T-helper 17 cell (primary cell): ENCODE measurements at places on chromosomes 1 and 21. TPM values are rescaled to one million over a fixed set of nuclear protein-coding genes. Genes with fewer than 3 reads are reported as not detected.

GRCh38 chr1:55848906-55849305, 633.7 kb upstream of the USP24 start:
- H3K36me3 ChIP-seq = no peaks in the 10 kb centered on the region
- DNase-seq = no peak
- H3K27me3 ChIP-seq = peaks cover 5% of the 10 kb centered on the region
- H3K4me1 ChIP-seq = no peaks in the 10 kb centered on the region
- H3K4me3 ChIP-seq = no peak overlapping the region

- H3K27ac ChIP-seq = no peak overlapping the region
- H3K4me1 ChIP-seq = no peaks in the 10 kb centered on the region
- H3K4me3 ChIP-seq = no peak overlapping the region
- no peak for DNase-seq
- peaks cover 39% of the 10 kb centered on the region for H3K27me3 ChIP-seq
These were observed 64.0 kb downstream of the PRRX1 start for GRCh38 chr1:170727963-170728362.

- no peak overlapping the region for H3K27ac ChIP-seq
- no peak for DNase-seq
- peaks cover 7% of the 10 kb centered on the region for H3K36me3 ChIP-seq
- no peak overlapping the region for H3K4me3 ChIP-seq
- no peaks in the 10 kb centered on the region for H3K27me3 ChIP-seq
These were observed 31.1 kb downstream of the GNAI3 start for GRCh38 chr1:109579491-109579890.

- H3K27ac ChIP-seq = no peak overlapping the region
- H3K4me3 ChIP-seq = no peak overlapping the region
- no peak for DNase-seq
- H3K36me3 ChIP-seq = no peaks in the 10 kb centered on the region
- H3K27me3 ChIP-seq = no peaks in the 10 kb centered on the region
These were observed 692.9 kb downstream of the USP25 start for GRCh38 chr21:16422702-16423101.

- H3K36me3 ChIP-seq = no peaks in the 10 kb centered on the region
- no peak overlapping the region for H3K27ac ChIP-seq
- H3K4me1 ChIP-seq = no peaks in the 10 kb centered on the region
- H3K4me3 ChIP-seq = no peak overlapping the region
These were observed 1246.3 kb downstream of the NCAM2 start for GRCh38 chr21:22244516-22244915.

DNA sequence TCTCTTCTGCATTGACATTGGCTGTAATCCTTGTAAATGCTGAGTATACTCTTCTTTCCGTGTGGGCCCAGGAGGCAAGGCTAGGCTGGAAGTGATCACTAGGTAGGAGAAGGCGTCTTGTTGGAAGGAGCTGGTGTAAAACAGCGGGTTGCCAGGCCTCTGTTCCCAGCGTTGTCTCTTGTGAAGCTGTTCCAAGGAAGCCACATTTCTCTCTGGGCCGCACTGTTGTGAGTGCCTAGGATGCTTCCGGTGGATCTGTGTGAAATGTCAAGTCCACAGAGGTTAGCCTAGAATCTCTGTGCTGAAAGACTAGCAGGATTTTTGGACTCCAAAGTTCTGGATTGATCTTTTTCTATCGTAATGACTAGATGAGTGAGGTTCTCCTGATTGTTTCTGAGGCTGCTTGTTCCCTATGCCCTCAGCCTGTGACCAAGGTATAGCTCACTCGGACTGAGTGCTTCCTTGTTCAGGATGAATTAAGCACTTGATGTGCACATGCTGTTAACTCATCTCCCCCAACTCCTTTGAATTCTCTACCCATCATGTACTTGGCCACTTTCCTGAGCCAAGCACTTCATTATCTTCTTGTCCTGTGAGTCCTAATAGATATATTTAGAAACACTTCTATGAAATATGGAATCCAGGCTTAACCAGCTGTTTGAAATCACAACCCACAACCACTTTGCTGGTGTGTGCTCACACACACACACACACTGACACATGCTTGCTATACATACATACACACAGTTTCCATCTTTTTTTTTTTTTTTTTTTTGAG, 63.3 kb downstream of the PBX1 start:
- H3K27me3 ChIP-seq = no peaks in the 10 kb centered on the region
- no peak for DNase-seq
- no peak overlapping the region for H3K4me3 ChIP-seq
- no peak overlapping the region for H3K27ac ChIP-seq

- no peak for DNase-seq
- H3K4me3 ChIP-seq = no peak overlapping the region
- no peaks in the 10 kb centered on the region for H3K27me3 ChIP-seq
These were observed 18.1 kb downstream of the KHDRBS1 start for GRCh38 chr1:32031578-32032274.

DNA sequence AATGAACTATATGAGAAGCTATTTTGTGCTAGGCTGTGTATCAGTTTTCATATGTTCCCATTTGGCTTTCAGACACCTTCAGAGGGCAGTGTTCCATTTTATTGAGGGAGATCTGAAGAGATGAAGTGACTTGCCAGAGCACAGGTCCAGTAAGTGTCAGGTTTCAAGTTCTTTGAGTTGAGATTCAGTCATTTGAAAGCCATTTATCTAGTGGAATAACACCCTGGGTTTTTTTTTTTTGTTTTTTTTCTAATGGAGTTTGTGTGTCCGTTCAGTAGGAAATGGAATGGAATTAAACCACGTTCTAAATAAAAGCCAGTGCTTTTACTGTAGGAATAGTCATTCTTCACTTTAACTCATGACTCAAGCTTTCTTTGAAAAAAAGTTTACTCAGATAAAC, 652.9 kb upstream of the USP24 start:
- H3K27me3 ChIP-seq = no peaks in the 10 kb centered on the region
- no peak overlapping the region for H3K4me3 ChIP-seq
- H3K36me3 ChIP-seq = no peaks in the 10 kb centered on the region

FGR gene
- total RNA-seq = 12.6 TPM

CFHR2 gene
- not detected for total RNA-seq

DNA sequence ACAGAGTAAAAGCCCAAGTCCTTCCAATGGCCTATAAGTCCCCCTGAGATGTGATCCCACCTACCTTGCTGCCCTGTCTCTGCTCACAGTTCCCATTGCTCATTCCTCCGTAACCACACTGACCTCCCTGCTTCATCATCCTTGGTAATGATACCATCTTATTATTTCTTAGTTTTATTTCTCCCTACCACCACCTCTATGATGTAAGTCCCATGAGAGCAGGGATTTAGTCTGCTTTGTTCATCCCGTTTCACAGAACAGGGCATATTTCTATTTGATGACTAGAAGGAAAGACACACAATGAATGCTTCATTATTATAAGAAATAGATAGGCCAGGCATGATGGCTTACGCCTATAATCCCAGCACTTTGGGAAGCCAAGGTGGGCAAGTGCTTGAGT, 22.5 kb downstream of the NIBAN1 start:
- DNase-seq = no peak
- peaks cover 6% of the 10 kb centered on the region for H3K36me3 ChIP-seq
- peaks cover 38% of the 10 kb centered on the region for H3K4me1 ChIP-seq
- H3K4me3 ChIP-seq = no peak overlapping the region
- peak overlapping the region; percentile 27 for H3K27ac ChIP-seq
- no peaks in the 10 kb centered on the region for H3K27me3 ChIP-seq

AGBL4 gene
- total RNA-seq = not detected

DNA sequence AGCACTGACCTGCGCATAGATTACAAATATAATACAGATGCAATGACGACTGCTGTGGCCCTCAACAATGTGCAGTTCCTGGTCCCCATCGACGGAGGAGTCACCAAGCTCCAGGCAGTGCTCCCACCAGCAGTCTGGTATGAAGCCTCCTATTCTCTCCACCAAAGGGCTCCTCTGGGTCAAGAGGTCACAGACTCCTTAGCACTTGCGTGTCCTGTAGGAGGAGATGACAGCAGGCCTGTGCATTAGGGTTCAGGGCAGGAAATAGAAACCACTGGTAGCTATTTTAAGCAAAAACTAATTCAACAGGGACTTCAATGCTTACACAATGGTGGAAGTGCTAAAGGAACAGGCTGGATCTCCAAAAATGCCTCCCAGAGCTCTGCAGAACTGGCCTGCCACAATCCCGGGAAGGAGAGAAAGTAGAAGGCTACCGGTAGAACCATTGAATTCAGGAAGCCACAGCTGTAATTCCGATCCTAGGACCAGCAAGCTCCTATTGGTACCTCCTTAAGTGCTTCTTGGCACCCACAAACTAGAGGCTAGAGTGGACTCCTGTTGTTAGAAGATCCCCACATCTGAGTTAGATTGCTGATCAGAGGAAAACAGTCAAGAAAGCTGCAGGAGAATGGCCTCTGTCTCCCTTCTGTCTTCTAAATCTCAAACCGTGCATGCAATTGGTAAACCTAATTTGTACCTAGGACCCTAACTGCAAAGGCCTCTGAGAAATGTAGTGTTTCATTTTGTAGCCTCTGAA, 12.7 kb upstream of the DYNLT5 start:
- no peak for DNase-seq
- H3K4me1 ChIP-seq = no peaks in the 10 kb centered on the region
- H3K27me3 ChIP-seq = no peaks in the 10 kb centered on the region
- H3K27ac ChIP-seq = no peak overlapping the region

DNA sequence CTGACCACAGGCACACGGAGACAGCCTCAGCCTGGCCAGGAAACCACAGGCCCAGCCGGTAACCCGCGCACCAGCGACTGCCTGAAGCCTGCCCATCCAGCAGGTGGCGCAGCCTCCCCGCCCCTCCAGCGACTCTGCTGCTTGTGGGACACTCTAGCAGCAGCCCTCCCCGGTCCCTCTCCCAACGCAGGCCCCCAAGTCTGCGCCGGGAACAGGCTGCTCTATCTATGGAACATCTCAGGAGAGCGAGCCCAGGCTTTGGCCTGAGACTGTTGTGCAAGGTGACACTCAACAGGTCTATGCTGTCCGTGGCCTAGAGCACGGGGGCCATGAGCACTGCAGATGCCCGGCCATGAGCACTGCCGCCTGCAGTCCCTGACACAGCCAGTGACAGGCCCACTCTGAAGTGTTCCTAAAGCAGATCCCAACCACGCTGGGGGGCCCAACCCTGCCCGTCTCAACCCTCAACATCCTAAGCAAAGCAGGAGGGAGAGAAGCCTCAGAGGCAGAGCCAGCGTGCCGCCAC, 28.4 kb downstream of the WDR4 start:
- H3K27ac ChIP-seq = no peak overlapping the region
- H3K4me1 ChIP-seq = peaks cover 5% of the 10 kb centered on the region
- H3K36me3 ChIP-seq = peaks cover 4% of the 10 kb centered on the region
- H3K4me3 ChIP-seq = no peak overlapping the region
- no peaks in the 10 kb centered on the region for H3K27me3 ChIP-seq

KRTAP7-1 gene
- total RNA-seq = not detected

OR2L5 gene
- not detected for total RNA-seq

- no peaks in the 10 kb centered on the region for H3K36me3 ChIP-seq
- peaks cover 54% of the 10 kb centered on the region for H3K27me3 ChIP-seq
- no peak overlapping the region for H3K27ac ChIP-seq
These were observed 8.8 kb downstream of the RAB7B start for GRCh38 chr1:205994346-205994745.

AUNIP gene
- total RNA-seq = 0.31 TPM

DNA sequence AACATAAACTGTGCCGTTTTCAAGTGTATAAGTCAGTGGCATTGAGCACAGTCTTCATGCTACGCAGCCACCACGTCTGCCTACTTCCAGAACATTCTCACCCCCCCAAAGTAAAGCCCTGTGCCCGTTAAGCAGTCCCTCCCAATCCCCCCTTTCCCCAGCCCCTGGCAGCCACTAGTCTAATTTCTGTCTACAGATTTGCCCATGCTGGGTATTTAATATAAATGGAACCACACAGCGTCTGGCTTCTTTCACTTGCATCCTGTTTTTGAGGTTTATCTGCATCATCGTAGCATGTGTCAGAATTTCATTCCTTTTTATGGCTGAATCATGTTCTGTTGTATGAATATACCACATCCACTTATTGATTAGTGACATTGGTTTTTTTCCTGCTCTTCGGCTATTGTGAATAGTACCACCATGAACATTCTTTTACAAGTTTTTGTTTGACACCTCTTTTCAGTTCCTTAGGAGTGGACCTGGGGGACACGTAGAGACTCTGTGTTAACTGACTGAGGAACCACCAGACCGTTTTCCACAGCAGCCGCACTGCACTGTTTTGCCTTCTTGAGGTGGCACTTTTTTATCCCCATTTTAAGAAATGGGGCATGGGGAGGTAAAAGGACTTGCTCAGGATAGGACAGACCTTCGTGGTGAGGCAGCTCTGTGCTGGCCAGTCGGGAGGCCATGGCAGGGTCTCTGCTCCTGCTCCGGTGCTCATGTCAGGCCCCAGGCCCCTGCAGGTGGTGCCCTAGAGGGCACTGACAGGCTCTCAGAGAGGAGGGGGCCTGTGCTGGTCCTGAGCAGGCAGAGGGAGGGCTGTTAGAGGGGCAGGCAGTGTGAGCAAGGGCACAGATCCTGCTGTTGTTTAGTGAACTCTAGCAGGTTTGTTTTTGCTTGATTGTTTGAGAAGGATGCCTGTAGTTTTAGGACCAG, 123.8 kb downstream of the PCBP3 start:
- peaks cover 12% of the 10 kb centered on the region for H3K4me1 ChIP-seq
- H3K27me3 ChIP-seq = peaks cover 6% of the 10 kb centered on the region
- H3K36me3 ChIP-seq = no peaks in the 10 kb centered on the region
- DNase-seq = no peak

- DNase-seq = no peak
- H3K27ac ChIP-seq = no peak overlapping the region
- no peaks in the 10 kb centered on the region for H3K4me1 ChIP-seq
- H3K4me3 ChIP-seq = no peak overlapping the region
- no peaks in the 10 kb centered on the region for H3K36me3 ChIP-seq
These were observed 317.6 kb downstream of the PRDM2 start for GRCh38 chr1:14017531-14017961.

GRCh38 chr1:157226739-157227138, 88.5 kb upstream of the ETV3 start:
- H3K27me3 ChIP-seq = peaks cover 54% of the 10 kb centered on the region
- no peak overlapping the region for H3K27ac ChIP-seq
- no peak for DNase-seq
- H3K4me3 ChIP-seq = no peak overlapping the region
- no peaks in the 10 kb centered on the region for H3K4me1 ChIP-seq

DNA sequence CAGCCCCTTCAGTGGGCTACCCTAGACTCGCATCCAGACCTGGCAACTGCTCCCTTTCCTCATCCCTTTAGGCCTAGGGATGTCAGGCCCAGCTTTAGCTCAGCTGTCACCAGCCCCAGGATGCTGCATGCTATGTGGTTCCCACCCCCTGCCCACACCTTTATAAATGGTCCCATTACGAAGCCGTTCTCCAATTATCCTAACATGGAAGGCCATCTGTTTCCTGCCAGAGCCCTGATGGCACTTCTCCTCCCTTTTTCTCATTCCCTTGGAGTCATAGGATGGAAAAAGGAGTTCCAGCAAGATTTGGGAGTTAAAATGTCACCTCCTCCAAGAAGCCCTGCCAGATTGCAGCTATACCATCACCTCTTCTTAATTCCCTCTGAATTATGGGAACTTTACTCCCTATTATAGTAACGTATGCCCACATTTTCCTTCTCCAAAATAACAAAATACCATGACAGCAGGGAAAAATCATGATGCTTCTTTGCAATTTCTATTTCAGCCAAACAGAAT, 205.0 kb upstream of the GRIK3 start:
- H3K4me3 ChIP-seq = no peak overlapping the region
- no peak overlapping the region for H3K27ac ChIP-seq
- no peaks in the 10 kb centered on the region for H3K36me3 ChIP-seq

MCOLN2 gene
- total RNA-seq = 26.7 TPM

GRCh38 chr1:207959141-207959825, 48.4 kb upstream of the CD34 start:
- DNase-seq = no peak
- peaks cover 70% of the 10 kb centered on the region for H3K27me3 ChIP-seq
- peak overlapping the region; percentile 71 for H3K4me3 ChIP-seq
- no peak overlapping the region for H3K27ac ChIP-seq
